Cardiac septum (tissue), 1 donor: ENCODE measurements at places on chromosomes 7 and 10.

GRCh38 chr10:13969118-13969791, 361.5 kb downstream of the FRMD4A start:
- DNase-seq, result no peak

DNA sequence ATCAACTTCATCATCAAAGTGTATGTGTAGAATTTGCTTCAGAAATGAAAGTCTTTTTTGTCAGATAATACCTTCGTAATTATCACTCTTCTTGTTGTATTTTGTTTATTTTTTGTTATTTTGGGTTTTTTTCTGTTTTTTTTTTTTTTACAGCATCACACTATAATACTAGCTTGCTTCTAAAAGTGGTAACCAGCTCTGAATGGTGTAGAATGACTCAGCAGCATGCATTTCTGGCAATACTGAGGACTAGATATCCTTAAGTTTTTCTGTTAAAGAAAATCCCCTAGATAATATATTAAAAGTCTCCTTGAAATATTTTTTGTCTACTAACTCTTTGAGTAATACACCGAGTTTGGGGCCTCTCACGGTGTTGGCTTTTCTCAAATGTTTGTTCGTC, 109.1 kb downstream of the LMBR1 start:
- no peak for DNase-seq

GRCh38 chr7:106070567-106071254, 41.4 kb downstream of the SYPL1 start:
- DNase-seq, result no peak

DNA sequence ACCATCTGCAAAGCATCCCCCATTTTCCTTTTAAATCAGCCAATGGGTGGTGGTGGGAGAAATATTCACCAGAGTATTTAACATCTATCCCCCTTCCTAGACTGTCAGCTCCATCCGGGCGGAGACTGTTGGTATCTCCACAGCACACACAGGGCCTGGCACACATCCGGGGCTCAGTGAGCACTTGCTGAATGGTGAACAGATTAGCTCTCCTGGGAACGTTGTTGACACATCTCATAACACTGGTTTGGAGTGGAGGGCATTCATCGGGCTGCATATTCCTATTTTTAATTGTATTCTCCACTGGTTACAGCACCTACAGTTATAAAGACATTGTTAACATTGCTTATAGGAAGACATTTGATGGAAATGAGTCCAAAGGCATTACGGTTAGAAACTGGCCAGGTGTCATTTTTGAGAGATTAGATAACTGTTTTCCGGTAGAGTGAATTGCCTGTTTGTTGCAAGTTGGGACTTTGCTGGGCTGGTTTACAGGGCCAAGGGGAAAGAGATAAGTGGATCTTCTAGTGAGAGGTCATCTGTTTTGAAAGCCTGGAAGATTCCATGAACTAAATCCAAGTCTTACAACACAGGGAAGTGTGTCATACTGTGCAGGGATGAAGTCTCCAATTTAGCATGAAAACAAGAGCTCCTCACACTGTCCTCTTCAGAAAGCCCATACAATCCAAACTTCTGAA, 101.8 kb downstream of the EGFR start:
- DNase-seq, result no peak

- no peak for DNase-seq
Observed at GRCh38 chr10:17199351-17199804, 2.1 kb downstream of the TRDMT1 start.

- no peak for DNase-seq
Observed at GRCh38 chr10:19638182-19638895, 177.9 kb upstream of the PLXDC2 start.

GRCh38 chr10:132679217-132679595, 106.7 kb downstream of the NKX6-2 start:
- DNase-seq, result peak; percentile 63
